ENCODE measurements at places on chromosomes 2 and 18.
A peak's percentile ranks its signal among the peaks of the same experiment; 100 is the strongest.

DNA sequence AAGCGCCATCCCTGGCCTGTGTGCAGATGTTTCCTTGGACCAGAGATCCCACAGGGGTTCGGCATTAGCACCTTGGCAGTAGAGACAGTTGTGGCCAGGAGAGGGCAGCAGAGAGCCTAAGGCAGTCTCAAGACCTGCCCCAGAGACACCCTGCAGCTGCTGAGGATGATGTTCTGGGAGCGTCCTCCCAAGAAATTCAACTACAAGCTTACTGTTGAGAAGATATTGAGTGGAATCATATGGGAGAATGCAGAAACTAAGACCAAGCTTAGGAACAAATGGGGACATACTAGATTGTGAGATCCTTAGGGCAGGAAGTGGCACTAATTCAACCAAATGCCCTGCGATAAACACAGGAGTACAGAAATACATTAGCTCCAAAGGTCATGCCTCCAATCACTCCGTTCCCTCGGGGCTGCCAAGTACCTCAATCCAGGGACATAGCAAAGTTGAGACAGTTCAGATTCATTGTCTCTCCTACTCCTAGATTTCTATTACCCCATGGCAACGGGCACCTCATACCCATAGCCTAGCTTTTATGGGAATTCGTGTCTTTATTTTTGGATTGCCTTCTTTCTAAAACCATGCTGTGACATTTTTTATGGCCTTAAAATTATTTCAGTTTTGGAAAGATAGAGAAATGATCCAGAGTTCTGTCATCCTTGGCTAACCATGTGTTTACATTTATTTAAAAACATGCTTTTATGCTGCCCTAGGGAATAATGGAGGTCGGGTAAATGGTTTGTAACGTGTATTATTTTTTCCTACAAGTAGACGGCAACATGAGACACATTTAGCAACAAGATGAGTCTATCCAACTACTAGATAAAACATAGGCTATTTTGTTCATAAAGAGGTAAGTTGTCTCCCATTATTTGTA is 2.2 kb upstream of the ERMN start:
- DNase-seq: peak; percentile 65

- no peak for DNase-seq
Measured at GRCh38 chr2:152814475-152815030, 96.1 kb downstream of the ARL6IP6 start.

DNA sequence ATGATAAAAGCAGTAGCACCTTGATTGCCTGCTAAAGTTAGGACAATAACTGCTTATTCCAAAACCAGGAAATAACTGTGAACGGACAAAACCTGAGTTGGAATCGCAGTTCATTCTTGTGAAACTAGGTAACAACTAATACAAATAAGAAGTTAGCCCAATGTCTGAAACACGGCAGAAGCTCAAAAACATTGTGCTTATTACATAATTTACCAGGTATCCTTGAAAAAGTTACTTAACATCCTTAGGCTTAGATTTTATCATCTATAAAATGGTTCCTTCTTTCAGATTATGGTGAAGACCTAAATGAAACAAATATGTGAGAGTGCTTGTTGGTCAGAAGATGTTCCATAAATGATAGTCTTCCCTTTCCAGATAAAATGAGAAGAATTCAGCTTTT is 32.4 kb downstream of the RTN4 start:
- DNase-seq: no peak

DNA sequence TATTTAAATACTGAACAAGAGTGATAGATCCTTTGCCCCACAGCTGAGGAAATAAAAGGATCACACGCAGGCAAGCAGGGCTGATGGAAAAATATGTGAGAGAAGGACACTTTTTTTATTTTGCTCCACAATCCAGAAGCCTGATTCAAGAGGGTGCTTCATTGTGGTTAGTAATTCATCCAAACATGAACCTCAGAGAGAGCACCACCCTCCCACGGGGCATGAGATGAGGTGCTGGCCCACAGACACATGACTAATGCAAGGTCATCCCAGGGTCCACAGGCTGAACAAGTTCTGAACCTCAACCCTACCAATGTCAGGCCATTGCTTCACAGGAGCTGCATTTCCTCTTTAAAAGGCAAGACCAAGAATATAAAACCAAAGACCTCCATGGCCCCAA is 239.6 kb downstream of the MREG start:
- peak; percentile 92 for DNase-seq

GRCh38 chr2:212032032-212032431 is 506.6 kb downstream of the ERBB4 start:
- peak; percentile 83 for DNase-seq

- peak; percentile 9 for DNase-seq
Measured at GRCh38 chr2:181656450-181657291, at the start of gene CERKL. TSS of gene CERKL (minus strand) at chr2:181657105. CDS start at chr2:181657006, 99 bp downstream.

- DNase-seq: peak; percentile 24
Measured at GRCh38 chr2:133489641-133490410, 78.4 kb downstream of the NCKAP5 start.

GRCh38 chr2:233352141-233352842 is 2.0 kb upstream of the DGKD start:
- DNase-seq: no peak

DNA sequence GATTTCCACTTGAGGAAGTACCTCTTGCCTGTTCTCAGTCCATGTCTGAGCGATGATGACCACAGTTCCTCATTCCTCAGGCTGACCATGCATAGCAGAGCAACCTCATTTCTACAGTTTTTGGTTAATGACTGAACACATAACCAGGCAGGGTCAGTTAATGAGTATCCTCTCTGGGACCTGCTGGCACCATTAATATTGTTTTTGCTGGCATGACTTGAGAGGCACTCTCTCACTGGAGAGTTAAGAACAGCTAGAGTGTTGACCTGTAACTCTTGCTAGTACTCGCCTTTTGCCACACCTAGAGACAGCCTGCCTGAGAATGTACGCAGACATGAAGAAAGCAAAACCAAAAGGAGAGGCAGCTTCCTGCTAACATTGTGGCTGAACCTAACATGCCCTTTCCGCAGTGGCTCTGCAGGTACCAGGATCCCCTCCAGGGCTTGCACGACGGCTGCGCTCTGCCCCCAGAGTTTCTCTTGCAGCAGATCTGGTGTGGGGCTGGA is 23.9 kb downstream of the PECR start:
- peak; percentile 27 for DNase-seq

DNA sequence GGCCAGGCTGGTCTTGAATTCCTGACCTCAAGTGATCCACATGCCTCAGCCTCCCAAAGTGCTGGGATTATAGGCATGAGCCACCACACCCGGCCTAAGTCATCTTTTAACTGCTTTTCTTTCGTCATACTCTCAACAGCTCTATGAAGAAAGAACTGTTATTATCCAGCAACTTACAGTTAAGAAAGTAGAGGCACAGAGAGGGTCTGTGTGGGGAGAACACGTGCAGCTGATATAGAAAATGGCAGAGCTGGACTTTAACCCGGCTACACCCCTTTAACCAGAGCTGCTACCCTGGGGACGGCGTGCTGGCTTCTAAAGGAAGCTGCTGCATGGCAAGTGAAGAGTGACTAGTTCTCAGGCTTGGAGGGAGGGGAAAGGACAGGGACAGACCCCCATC is 25.5 kb downstream of the IGFBP2 start:
- no peak for DNase-seq

DNA sequence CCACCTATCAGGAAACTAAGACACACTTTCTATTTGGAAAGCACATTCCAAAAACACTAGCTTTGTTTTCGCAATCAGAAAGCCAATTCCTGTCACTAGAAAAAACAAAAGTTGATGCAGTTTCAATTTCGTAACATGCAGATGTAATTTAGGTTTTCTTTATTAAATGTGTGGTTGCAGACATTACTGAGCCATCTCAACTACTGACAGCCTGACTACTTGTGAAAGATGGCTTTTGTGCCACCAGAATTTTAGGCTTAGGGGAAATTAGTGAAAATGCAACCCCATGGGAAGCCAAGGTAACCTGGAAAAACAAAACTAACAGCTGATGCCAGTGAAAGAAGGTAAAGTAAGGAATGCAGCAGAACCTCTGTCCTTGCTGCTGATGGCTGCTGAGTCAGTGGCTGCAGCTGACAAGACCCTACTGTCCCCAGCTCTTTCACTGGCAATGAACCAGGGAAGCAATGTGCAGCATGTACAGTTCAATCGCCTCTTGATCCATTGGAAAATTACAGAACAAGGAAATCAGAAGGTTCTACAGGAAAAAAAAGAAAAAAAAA is 34.9 kb downstream of the FEZ2 start:
- peak; percentile 72 for DNase-seq

All from fibroblast of skin of right quadriceps (primary cell).